ENCODE measurements at places on chromosomes 3 and 15.

DNA sequence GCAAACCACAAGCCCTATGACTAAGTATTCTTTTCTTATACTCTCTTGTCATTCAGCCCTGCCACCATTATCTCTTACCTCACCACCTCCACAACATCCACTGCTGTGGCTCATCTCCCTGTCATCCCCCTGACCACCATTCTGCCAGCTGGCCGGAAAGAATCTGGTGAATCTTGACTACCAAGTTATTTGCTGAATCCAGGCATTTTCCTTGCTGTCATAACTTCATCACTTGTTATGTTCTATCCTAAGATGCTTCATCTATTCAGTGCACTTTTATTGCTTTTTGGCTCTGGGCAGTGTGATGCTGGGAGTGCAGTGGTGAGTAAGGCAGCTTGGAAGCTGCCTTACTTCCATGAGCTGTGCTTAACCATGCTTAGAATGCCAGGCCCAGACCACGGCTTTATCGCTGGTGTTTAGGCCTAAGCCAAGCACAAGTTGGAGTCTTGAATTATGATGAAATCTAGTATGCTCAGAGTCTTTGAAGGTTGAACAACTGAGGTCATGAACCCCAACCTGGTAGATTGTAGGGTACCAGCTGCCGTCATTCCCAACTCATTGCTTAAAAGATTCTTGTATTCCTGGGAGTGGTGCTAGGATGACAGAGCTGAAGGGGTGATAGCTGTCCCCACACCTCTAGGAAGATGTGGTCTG is 27.0 kb upstream of the APH1B start:
- DNase-seq, result no peak

DNA sequence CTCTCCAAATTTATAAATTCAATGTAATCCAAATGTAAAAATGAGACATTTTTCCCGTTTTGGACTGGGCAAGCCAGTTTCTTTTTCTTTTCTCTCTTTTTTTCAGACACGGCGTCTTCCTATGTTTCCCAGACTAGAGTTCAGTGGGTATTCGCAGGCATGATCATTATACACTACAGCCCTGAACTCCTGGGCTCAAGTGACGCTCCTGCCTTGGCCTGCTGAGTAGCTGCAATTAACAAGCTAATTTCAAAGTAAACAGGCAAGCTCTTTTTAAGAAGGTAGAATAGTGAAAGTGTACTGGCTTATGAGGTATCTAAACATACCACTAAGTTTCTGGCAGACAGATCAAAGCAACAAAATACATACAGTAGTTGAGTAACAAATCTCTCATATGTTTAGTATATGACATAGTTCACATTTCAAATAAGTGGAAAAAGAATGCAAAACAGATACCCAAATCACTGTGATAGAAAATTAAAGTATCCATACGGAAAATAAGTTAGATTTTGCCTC is 13.5 kb downstream of the HIGD1A start:
- DNase-seq, result no peak

- DNase-seq, result no peak
These were observed 5.9 kb upstream of the ITPKA start for GRCh38 chr15:41487802-41488201.

DNA sequence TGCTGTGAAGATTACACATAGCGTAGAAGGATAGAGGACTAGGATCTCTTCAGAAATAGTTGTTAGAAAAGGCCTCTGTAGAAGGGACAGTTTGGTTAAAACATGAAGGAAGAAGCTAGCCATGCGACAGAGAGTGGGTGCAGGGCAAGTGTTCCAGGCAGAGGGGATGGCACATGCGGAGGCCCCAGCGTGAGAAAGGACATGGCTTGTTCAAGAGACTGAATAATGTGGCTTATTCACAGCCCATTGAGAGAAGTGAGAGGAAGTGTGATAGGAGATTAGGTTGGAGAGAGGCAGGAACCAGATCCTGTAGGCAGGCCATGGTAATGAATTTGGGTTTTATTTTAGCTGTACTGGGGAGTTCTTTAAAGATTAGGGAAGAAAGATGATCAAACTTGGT is 56.4 kb downstream of the NEO1 start:
- DNase-seq, result no peak

- no peak for DNase-seq
These were observed 37.9 kb downstream of the KLHL6 start for GRCh38 chr3:183517607-183518006.

DNA sequence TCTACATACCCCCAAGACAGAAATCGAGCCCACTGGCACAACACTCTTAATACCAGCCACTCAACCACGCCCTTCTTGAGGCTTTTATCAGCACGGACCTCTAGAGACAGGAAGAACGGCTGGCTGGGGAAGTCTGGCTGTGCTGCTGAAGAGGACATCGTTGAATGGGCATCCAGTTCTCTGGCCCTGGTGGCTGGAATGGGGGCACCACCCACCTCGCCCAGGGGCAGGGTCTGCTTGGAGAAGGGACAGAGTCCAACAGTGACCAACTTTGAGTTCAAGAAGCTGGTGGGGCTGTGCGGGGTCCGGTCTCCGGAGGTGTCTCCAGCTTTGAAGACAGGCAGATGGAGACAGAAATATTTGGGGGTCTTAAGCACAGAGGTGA is 77.5 kb downstream of the ATP10A start:
- DNase-seq, result no peak

DNA sequence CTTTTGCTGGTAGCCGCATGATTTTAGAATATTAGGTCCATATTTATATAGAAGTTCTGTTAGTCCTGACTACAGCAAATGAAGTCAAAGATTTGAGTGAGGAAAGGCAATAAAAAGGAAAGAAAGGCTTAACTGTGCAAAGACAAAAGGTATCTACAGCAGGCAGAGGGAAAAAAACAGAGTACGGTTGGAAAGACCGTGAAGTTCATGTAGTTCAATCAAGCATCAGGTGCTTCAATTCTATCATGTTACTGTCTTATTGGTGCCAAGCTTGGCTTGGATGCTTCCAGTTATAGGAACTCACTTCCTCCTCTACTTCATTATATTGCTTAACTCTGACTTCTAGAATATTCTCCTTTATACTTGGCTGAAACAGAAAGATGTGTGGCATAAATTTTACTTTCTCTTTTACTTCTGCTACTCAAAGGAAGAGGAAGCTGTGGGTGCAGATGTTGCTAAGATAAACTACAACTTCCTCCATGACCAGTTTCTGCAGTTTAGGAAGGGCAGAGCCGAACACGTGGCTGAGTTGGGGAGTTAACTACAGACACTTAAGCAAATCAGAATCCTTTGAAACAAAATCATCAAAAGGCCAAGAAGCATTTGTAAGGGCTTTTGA is 72.6 kb upstream of the ZBED2 start:
- peak; percentile 29 for DNase-seq

DNA sequence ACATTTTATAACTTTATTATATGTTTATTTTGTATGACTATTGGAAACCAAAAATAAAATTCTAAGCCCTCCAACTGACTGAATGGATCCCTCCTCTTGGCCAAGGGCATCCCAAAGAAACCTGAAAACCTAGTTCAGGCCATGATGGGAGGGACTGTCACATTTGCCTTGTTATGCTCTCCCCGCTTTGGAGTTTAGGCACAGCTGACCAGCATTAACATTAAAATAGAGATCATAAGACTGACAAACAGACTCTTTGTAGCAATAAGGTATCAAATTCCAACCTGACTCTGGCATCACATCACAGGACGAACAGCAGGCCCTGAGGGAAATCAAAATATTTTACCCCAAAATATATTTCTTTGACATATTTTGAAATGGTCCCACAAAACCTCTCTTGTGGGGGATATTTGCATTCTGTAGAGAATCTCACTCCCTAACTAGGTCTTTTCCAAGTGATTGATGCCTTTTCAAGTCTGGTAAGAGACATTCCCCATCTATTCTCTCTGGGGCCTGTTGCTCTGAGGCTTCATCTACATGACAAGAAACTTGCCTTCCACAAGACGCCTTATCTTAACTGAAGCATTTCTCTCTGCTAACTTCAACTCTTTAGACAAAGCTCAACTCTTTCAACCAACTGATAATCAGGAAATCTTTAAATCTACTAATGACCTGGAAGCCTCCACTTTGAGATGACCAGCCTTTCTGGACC is 81.8 kb upstream of the PRR23E start:
- DNase-seq, result no peak

- DNase-seq, result no peak
These were observed 234.8 kb upstream of the GADL1 start for GRCh38 chr3:31129241-31129640.

DNA sequence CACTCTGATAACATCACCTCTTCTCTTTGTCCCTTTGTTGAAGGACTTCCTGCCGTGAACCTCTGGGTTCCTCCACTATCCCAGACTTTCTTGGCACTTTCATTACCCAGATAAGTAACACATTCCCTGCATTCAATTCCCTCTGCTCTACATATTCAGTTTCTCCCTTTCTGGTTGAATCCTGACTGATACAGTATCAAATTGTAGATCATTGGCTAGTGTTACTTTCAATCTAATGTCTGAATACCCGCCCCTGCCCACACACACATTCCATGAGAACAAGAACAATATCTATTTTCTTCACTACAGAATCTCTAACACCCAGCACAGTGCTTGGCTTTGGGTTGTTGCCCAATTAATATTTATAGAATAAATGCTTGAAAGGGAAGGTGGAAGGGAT is 163.5 kb downstream of the ABHD5 start:
- no peak for DNase-seq

GRCh38 chr15:88376574-88377174 is 90.5 kb downstream of the MRPL46 start:
- no peak for DNase-seq

DNA sequence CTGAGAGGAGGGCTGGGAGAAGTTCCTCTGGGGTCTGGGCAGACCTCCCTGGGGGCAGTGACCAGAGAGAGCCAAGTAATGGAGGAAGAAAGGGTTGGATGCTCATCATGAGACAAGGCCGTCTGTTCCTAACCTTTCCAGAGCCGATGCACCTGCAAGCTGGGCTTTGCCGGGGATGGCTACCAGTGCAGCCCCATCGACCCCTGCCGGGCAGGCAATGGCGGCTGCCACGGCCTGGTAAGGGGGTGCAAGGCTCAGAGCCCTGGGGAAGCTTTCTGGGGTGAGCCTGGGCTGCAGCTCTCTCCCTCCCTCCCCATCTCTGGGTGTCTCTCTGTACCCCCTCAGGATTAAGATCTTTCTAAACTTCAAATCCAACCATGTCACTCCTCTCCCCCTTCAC is 16.4 kb downstream of the STAB1 start:
- DNase-seq, result no peak

DNA sequence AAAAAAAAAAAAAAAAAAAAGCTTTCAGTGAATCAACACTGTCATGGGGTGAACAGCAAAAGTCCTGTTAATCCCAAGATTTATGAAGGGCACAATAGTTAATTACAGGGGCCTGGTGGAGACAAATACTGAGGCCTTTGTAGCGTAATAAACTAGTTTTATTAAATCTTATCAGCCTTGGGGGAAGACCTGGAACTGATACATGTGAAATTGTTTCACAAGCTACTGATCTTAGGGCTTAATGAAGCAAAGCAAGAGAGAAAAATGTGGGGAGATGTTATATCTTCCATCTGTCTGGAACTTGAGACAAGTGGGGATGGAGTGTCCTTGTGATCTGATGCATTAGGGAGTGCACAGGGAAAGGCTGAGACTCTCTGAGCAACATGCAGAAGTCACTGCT is 47.9 kb upstream of the OSBPL11 start:
- no peak for DNase-seq

GRCh38 chr15:66997212-66997611 is 68.2 kb upstream of the SMAD3 start:
- DNase-seq, result no peak

DNA sequence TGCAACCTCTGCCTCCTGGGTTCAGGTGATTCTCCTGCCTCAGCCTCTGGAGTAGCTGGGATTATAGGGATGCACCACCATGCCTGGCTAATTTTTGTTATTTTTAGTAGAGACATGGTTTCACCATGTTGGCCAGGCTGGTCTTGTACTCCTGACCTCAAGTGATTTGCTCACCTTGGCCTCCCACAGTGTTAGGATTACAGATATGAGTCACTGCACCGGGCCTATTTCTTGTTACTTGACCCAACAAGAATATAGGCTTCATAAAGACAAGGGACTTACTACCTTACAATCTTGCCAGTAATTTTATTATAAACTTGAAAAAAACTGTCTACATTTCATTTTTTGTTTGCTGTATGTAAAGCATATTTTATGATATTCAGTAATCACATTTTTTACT is 21.4 kb upstream of the ZBTB47 start:
- DNase-seq, result no peak

DNA sequence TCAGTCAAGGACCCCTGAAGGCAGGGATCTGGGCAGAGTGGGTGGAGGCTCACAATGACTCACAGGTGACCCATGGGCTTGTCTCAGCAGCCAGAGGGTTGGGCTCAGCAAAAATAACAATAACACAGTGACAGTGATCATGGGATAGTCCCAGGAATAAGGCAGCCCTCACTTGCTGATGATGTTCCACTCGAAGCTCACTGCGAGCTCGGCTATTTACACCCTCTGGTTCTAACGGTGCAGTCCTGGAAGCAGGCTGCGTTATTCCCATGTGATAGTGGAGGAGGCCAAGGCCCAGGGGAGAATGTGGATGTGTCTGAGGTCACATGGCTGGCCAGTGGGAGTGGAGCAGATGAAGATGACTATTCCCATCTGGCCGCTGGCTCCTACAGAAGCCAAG is 16.2 kb downstream of the CCDC33 start:
- DNase-seq, result no peak

- no peak for DNase-seq
These were observed 7.2 kb downstream of the TM4SF1 start for GRCh38 chr3:149369991-149370866.

DNA sequence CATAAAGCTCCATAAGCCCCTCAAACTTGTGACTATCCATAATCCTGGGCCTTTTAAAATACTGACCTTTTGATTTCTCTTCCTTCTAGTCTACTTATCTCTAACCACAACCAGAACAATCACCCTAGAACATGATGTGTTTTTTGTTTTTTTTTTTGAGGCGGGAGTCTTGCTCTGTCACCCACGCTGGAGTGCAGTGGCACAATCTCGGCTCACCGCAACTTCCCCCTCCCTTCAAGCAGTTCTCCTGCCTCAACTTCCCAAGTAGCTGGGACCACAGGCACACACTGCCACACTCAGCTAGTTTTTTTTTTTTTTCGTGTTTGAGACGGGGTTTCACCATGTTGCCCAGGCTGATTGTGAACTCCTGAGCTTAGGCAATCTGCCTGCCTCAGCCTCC is 25.1 kb downstream of the VPS39 start:
- DNase-seq, result no peak

DNA sequence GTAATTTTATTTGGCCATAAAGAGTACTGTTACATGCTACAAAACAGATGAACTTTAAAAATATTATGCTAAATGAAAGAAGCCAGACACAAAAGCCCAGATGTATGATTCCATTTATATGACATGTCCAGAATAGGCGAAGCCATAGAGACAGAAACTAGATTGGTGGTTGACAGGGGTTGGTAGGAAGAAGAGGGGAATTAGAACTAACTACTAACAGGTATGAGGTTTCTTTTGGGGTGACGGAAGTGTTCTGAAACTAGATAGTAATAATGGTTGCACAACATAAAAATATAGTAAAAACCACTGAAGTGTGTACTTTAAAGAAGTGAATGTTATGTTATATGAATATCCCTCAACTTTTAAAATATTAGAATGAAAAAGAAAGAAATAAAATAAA is 66.1 kb downstream of the GBE1 start:
- no peak for DNase-seq
